SHP77 (cell line): ENCODE measurements at places on chromosomes 4 and X.

DNA sequence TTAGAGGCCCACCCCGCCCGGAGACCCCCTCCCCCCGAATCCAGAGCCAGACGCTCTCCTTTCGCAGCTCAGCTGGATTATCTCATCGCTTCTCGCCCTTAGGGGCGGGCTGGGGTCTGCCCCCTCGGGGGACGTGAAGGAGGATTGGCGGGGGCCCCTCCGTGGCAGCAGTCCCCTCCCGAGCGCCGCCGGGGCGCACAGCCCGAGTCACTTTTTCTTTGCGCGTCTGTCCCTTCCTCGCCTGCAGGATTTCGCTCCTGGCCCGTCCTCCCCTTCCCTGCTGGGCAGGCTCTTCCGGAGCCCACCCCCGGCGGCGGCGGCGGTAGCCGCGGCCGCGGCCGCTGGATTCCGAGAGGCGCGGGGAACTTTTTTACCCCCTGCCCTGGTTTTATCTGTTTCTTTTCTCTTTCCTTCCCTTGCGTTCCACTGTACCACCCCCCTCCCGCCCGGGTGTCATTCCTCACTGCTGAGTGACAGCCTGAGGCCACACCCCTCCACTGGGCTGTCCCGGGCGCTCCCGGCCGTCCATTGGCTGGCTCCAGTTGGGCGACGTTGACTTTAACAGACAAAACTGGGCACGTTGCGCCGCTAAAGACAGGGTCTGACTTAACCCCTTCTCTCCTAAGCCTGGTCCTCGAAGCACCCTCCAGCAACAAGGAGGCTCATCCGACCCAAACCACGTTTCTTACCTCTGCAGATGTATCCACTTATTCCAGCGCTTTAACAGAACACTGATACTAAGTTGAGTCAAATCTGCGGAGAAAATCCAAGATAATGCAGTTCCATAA lies 492 bp upstream of the NKX3-2 start:
- peak; percentile 74 for DNase-seq

GRCh38 chrX:153446950-153447580 lies 1.2 kb upstream of the TREX2 start:
- no peak for DNase-seq

- DNase-seq = no peak
Observed at GRCh38 chr4:173793937-173794510, 264.0 kb upstream of the HAND2 start.

DNA sequence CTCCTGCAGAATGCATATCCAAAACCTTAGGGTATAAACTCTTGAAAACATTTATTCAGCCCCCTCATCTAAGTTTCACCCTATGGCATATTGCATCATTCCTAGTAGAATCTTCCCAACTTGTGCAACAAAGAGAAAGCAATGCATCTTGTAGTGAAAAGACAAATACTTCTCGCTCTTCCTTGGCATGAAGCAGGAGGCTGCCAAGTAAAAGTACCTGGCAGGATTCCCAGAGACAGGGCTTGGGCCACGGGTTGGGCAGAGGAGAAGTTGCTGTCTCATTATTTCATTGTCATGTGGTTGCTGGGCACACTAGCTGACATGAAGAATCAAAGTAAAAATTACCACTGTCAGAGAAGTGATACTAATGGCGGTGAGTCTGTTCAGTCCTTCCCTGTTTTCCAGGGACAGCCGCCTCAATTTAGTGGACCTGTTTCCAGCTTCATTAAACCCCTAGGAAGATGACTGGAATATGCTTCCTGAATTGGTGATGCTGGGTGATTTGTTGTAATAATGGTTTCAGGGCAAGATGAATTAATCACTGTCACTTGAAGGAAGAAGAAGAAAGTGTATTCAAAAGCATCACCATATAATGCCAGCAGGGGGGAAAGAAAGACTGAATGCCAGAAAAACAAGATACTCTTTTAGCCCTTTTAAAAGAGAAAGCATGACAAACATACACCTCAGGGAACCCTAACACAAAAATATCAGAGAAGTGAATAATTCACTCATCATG lies 380.5 kb upstream of the IGFBP7 start:
- DNase-seq = no peak

DNA sequence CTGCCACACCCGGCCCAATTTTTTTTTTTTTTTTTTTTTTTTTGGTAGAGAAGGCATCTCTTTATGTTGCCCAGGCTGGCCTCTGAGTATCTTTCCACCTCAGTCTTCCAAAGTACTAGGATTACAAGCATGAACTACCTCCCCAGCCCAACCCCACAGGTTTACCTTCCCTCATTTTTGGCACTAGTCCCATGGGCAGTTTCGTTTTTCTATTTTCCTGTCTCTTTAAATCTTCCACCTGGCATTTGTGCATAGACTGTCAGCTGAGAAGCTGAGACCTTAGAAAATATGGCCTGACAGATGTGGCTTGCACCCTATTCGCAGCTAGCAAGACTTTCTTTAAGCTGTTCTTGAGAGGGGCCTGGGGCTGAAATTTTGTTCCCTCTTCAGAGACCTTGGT lies 27.9 kb downstream of the TNIP2 start:
- DNase-seq = no peak

DNA sequence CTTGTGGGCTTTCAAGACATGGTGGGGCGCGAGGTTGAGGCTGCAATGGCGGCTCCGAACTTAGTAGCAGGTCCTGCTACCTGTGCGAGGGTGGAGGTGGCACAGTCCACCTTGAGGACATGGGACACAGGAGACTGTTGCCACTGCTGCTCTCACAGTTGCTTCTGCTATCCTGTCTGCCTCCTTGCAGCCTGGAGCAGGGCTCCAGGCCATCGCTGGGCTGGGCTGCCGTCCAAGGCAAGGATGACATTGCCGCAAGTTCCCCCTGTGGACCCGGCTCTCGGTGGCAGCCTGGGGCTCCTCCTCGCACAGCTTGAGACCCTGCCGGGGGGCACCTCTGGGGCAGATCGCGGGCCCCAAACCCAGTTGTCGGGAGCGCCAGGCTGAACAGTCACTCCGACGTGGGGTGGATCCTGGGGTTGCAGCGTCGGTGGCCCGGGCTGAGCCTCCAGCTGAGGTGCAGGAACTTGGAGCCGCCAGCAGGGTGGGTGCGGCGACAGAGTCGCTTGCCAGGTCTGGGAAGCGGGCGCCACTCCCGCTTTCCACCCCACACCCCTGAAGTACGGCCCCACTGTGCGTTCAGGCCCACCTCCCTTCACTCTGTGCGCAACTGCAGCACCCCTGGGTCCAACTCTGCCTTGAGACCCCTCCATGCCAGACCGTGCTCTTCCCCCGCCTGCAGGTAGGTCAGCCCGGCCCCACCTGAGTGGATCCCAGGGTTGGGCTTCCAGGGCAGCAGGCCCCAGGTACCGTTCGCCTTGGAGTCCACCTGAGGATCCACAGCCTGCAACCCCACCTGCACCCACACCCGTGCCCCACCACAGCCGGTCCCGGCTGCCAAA lies 192.7 kb upstream of the NUDT6 start:
- DNase-seq = no peak
